ENCODE measurements at places on chromosomes 1 and 21.

- no peak for DNase-seq
Observed at GRCh38 chr1:39275836-39276507, 71.5 kb downstream of the MACF1 start.

DNA sequence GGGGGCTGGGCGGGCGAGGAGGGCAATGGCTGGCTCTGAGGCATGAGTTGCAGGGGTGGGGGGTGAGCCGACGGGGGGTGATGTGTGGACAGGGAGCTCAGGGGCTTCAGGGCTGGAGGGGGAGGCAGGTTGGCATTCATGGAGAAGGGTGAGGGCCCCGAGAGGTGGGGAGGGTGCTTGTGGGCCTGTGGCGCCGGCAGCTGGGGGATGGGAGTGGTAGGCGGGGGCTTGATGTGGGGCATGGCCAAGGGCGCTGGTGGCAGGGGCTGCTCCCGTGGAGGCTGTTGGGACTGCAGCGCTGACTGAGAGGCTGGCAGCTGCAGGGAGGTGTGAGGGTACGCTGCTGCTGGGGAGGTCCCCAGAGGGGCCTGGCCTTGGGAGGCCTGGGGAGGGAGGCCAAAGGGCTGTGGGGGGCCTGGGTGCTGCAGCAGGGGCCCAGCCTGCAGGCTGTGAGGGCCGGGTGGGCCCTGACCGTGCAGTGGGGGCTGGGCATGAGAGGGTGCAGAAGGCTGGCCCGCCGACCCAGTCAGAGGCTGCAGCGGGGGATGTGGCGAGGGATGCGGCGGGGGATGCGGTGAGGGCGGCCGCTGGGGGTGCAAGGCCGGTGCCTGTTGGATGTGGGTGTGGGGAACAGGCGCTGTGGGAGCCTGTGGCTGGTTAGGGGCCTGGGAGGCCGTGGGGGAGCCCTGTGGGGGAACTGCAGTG lies 42.7 kb downstream of the SLC45A1 start:
- DNase-seq = no peak

- DNase-seq = no peak
Observed at GRCh38 chr1:232473324-232473723, 156.6 kb downstream of the SIPA1L2 start.

GRCh38 chr1:172724765-172725613 lies 66.1 kb downstream of the FASLG start:
- DNase-seq = peak; percentile 43

GRCh38 chr1:82587371-82587770 lies 786.6 kb downstream of the ADGRL2 start:
- DNase-seq = no peak

GRCh38 chr1:24277420-24278169 lies 41.6 kb upstream of the GRHL3 start:
- peak; percentile 15 for DNase-seq

- DNase-seq = no peak
Observed at GRCh38 chr1:9229549-9229948, 5.0 kb upstream of the H6PD start.

DNA sequence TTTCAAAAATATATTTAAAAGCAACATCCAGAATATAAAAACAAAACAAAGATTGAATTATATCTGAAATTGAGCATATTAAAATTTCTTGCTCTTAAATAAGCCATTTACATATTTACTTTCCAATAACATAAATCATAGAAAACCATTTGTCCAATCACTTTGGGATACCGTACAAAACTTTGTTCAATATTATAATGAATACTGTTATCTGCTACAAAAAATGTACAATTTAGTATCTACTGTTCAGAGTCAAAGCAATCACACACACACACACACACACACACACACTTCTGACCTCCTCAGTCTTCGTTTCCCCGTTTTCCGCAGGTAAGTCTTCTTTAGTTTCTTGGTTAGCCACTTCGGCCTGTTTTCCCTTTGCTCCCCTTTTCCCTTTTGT lies 4.0 kb downstream of the HMGN1 start:
- no peak for DNase-seq

DNA sequence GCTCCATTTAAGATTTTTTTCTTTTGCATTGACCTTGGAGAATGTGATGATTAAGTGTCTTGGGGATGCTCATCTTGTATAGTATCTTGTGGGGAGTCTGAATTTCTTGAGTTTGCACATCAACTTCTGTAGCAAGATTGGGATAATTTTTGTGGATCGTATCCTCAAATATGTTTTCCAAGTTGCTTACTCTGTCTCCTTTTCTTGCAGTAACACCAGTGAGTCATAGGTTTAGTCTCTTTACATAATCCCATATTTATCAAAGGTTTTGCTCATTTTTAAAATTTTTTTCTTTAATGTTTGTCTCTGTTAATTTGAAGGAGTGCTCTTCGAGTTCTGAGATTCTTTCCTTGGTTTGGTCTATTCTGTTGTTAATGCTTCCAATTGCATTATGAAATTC lies 41.7 kb upstream of the ANGPTL1 start:
- no peak for DNase-seq

DNA sequence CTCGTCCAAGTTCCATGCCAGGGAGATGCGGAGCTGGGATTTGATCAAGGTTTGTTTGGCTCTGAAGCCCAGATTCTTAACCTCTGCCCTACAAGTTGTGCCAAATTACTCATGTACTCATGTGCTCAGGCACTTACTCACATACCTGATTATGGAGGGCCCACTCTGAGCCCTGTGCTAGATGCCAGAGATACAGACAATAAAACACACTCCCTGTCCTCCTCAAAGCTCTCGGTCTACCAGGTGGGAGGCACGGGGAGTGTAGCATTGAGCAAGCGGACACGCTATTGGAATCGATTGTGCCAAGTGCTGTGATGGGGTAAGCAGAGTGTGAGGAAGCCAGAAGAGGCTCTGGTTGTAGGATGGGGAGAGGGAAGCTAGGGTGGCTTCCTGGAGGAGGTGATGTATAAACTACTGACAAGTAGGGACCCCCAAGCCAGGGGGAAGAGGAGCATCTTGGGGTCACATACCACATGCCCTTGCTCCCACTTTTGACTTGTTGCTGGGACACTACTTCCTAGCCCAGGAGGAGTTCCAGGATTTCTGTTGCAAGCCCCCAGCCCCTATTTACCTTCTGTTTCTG lies 49.8 kb upstream of the IFNLR1 start:
- no peak for DNase-seq

DNA sequence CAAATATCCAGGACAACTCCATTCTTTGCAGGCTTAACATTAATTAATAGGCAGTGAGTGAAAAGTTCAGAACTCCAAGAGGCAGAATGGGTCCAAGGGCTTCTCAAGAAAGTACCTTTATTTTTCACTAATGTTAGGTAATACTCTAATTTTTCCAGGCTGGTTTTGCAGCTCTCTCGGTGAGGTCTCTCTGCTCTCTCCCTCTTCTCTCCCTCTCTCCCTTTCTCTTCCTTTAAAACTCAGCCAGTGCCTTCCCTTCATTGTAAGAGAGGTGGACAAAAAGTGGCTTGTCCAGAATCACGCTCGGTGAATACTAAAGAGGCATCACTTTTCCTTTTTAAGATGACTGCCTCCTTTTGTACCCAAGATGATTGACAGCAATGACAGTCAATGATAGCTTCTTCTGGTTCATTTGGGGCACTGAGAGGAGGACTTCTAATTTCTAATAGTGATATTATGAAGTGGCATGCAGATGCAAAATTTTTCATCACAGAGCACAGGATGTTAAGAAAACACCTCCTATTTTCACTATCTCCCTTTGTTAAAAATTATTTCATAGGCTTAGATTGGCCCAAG lies 1.3 kb upstream of the CHI3L1 start:
- DNase-seq = no peak

- peak; percentile 68 for DNase-seq
Observed at GRCh38 chr21:29078869-29079767, 5.7 kb upstream of the CCT8 start.

- no peak for DNase-seq
Observed at GRCh38 chr1:35660581-35661473, 19.5 kb upstream of the PSMB2 start.

- no peak for DNase-seq
Observed at GRCh38 chr1:47849591-47850261, 147.5 kb downstream of the TRABD2B start.

- DNase-seq = no peak
Observed at GRCh38 chr1:11308699-11309224, 35.8 kb downstream of the UBIAD1 start.

- no peak for DNase-seq
Observed at GRCh38 chr1:157517016-157517415, 35.3 kb downstream of the FCRL5 start.

DNA sequence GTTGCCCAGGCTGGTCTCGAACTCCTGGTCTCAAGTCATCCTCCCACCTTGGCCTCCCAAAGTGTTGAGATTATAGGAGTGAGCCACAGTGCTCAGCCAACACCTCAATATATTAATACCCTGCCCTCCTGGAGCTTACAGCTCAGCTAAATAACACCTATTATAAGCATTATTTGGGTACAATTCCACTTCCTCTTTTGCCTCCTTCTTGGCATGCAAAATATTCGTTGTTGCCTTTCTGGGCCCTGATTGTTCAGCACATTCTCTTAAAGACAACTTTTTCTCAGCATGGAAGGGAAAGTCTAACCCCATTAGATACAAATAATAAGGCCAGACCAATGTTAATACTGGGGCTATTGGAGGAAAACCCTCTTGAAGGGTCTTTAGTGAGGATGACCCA lies 2.8 kb downstream of the PAQR7 start:
- DNase-seq = no peak

DNA sequence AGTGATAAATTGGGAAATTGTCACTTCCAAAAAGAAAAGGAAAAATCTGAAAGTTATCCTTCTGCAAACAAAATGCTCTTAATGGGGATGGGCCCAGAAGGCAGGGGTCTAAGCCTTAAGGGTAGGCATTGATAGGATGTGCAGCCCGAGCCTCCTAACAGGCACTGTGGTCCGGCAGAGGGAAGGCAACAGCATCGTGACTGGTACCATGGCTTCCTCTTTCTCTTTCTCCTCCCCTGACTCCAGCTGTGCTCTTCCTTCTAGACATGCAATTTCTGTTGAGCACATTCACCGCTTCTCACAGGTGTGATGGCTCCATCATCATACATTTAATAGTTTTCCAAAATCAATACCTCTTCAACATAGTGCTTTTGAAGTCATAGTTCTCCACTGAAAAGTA lies 91.5 kb downstream of the SELENOF start:
- DNase-seq = no peak

DNA sequence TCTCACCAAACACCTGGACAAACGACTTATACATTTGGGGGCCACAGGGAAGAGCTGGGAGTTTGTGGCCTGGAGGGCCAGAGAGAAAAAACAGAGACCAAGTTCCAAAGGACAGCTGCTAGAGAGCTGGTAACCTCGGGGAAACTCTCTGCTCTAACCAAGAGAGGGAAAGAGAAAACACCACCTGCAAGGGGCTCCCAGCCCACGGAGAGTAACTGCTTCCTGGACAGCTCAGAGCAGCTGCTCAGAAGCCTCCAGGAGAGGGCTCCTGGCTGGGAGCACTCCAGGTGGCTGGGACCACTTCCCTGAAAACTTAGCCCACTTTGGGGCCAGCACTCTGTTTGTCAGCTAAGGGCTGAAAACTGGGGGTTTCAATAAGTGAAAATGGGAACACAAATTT lies 154.8 kb upstream of the GRIK3 start:
- no peak for DNase-seq

DNA sequence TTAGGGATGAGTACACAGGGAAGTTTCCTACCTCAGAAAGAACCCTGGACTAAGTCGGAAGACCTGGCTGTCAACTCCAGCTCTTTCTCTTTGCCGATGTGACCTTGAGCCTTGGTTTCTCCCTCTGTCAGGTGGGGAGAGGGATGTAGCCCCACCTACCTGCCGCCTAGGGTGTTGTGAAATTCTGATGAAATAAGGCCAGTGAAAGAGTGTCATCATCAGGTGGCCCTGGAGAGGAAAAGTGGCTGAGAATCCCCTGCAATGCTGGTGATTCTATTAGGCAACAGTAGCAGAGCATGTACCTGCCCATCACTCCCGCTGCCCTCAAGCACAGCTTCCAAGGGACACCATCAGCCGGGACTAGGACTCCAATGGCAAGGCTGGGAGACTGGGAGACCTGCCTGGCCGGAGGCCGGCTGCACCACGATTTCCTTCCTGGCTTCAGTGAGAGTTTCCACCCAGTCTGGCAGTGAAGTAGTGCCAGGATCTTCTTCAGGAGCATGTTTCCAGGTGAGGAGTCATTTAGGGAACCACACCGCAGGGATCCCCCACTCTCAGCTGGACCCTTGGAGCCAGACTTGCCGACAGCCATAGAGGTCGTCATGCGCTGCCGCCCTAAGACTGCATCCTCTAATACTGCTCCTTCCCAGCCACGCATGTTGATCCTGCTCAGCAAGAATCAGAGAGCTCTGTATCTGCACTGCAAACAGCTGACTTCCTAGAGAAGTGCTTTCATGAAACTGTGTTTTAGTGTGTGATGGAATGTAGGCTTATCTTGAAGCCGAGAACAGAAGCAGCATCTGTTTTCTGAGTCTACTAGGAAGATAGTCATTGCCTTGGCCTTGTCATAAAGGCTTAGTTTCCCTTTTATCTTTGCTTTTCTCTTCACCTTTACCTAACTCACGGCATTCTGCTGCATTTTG lies 88.0 kb upstream of the F3 start:
- no peak for DNase-seq

GRCh38 chr1:229046251-229046853 lies 224.6 kb upstream of the RAB4A start:
- DNase-seq = no peak

GRCh38 chr1:30014031-30014430 lies 709.4 kb downstream of the MATN1 start:
- no peak for DNase-seq

DNA sequence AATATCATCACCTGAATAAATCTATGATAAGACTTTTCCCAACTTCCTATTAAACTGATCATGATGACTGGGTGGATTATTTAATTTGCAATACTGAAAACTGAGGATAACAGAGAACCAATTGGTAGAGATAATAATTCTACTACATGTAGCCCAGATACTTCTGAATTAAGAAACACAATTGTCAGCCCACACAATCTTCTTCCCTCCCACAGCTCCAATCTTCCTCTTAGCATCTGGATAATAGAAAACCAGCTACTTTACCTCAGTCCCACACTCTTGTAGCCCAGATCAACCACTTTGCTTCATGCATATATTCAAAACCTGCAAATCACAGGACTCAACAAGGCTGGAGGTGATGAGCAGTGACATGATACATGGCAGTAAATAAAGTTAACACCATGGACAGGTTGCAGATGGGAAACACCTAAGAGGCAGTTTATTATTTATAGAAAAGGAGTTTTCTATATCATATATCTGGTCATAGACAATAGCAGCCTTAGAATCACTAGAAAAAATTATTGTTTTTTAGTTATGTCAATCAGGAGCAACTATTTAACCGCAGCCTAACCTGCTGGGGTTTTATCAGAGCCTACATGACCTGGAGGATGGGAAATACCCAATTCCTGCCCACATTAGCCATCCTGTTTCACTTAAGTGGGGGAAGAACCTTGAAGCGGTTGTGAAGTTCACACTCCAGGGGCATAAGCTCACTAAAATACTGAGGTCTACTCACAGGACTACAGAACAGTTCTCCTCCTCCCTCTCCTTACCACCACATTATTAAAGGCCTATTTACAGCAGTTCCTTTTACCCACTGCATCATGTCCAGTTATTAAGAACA lies 16.7 kb downstream of the FRRS1 start:
- DNase-seq = peak; percentile 78

GRCh38 chr1:224054611-224055010 lies 59.3 kb upstream of the FBXO28 start:
- DNase-seq = no peak

- no peak for DNase-seq
Observed at GRCh38 chr21:24988941-24989340, 618.3 kb downstream of the MRPL39 start.

Data from GM12878 (cell line).